Activated T-cell treated with anti-CD3 and anti-CD28 coated beads for 1 hour (primary cell): ENCODE measurements at places on chromosomes 16 and 17.

DNA sequence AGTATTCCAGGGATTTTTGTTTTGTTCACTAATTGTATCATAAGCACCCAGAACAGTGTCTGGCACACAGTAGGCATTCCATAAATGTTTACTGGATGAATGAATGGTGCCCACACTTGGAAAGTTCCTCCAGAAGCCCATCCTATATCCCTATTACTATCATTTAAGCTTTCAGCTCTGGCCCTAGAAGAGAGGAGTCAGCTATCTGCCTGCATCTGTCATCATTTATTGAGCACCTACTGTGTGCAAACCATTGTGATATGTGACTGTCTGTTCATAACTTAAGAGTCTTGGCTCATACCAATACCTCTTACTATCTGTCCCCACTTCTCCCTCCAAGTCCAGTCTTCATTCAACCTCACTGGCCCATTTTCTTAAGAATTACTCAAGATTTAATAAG lies 20.1 kb upstream of the SP6 start:
- DNase-seq, result no peak

DNA sequence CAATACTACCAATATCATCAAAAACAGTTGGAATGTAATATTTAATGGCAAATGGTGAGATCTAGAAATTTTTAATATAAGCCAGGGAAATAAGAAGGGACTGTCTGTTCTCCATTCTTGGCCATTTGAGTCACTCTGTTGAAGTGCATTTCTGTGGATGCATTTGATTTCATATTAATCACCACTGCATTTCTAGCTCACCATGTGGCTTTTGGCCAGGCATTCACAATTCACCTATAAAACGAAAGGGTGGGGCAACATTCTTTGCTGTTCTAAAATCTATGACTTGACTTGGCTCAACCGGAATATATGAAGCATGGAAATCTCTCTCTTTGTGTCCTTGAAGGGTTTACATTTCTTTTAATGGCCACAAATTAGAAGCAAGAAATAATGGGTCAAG lies 483.0 kb downstream of the SLC39A11 start:
- DNase-seq, result no peak

DNA sequence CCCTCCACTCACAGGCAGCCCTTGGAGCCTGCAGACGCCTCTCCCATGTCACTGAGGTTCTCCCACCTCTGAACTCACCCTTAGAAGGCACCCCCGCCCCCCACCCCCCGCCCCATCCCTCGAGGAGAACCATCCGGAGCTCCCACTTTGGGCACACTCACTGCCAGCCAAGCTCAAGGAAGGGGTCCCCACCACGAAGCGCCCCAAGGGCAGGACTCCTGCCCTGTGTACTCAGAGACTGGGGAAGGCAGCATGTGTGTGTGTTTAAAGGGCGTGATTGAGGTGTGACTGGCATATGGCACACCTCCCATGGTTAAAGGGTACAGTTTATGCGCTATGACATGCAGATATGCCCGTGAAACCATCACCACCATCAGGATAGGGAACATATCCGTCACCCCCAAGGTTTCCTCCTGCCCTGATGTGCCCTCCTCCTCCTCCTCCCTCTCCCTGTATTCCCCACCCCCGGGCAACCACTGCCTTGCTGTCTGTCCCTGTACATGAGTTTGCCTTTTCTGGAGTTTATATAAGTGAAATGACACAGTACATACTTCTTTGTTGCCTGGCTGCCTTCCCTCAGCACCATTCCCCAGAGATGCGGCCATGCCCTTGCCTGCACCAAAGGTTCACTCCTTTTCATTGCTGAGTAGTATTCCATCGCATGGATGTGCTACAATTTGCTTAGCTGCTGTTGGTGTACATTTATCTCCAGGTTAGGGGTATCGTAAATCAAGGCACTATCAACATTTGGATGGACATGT lies 14.0 kb upstream of the RBFOX3 start:
- DNase-seq, result no peak

DNA sequence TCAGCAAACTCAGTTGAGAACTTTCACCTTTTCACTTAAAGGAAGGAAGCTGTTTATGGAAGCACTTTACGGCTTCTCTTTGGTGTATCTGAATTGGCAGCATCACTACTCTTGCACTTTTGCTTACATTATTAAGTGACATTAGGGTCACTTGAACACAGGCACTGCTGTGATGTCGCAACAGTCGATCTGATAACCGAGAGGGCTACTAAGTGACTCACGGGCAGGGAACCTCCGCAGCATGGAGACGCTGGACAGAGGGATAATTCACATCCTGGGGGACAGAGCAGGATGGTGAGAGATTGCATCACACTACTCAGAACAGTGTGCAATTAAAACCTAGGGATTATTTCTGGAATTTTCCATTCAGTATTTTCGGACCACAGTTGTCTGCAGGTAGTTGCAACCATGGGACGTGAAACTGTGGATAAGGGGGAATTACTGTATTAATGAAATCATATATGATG lies 56.5 kb downstream of the DNAH2 start:
- no peak for DNase-seq

DNA sequence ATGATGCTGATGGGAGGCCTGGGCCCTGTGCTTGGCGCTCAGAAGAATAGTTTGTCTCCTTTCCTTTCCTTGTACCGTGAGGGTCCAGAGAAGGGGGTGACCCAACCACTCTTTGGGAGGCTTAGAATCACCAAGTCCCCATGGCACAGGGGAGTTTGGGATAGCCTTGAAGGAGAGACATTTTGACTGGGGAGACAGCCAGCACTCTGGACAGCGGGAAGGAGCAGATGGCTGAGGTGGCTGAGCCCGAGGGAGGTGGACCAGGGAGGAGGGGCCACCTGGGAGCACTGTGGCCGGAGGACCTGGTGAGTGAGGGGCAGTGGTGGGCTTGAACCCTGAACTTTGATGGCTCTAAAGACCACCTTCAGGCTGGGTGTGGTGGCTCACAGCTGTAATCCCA lies 18.2 kb downstream of the MGAT5B start:
- no peak for DNase-seq

DNA sequence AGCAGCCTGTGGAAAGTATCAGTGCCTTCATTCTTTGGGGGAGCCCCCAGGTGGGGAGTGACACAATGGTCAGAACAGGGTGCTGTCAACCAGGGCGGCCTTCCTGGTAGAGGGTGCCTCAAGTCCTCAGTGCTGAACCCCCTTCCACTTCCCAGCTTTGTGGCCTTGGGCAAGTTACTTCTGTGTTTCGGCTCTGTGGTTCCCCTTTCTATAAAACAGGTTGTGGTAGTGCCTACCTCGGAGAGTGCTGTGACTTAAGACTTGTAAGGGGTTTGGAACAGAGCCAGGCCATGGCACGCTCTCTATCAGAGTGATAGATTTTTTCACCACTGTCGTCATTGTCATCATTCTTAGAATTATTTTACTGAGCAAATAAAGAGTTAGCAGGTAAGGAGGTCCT lies 141.1 kb downstream of the CCDC182 start:
- peak; percentile 52 for DNase-seq
